Bronchial epithelial cell (primary cell): ENCODE measurements at places on chromosomes 12 and 14.

DNA sequence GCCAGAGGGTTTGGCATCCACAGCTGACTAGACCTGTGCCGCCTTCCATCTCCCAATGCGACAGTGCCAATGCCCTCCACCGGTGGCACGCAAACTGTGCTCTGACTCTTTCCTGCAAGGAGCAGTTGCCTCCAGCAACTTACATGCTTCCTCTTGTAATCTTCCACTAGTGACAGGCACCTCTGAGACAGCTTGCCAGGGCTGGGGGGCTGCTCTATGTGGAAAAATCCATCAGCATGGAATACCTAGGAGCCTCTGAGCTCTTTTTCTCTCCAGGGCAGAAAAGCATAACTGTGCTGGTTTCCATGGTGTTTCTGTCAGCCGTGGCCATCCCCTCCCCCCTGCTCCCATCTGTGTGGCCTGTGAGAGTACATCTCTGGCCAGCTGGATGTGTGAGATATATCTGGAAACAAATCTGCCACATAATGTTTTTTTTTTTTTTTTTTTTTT lies 110.6 kb downstream of the MYRFL start:
- DNase-seq = no peak

DNA sequence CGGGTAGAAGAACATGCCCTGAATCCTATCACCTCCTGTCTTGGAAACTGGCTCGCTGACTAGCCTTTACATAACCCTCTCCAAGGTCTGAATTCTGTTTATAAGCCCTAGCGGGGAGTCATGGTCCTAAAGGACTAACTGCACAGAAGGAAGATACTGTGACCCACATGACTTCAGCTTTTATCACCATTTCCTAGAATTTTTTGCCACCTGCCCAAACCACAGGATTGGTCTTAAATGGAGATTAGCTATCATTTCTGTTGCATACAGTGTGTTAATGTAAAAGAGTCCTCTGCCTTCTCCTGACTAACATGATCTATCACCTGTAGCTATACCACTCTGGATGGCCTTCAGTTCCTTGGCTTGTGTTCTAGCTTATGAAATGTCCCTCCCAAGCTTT lies 319.2 kb downstream of the DUSP6 start:
- DNase-seq = no peak

GRCh38 chr12:22409377-22410164 lies 75.1 kb upstream of the ST8SIA1 start:
- DNase-seq = no peak

- DNase-seq = no peak
Measured at GRCh38 chr12:105032703-105033357, 46.7 kb downstream of the NOPCHAP1 start.

GRCh38 chr12:41053046-41053445 lies 135.1 kb upstream of the PDZRN4 start:
- DNase-seq = no peak
